ENCODE measurements at places on chromosomes 13 and 19.

GRCh38 chr19:3065675-3066357 lies 3.5 kb upstream of the TLE5 start:
- DNase-seq = no peak

DNA sequence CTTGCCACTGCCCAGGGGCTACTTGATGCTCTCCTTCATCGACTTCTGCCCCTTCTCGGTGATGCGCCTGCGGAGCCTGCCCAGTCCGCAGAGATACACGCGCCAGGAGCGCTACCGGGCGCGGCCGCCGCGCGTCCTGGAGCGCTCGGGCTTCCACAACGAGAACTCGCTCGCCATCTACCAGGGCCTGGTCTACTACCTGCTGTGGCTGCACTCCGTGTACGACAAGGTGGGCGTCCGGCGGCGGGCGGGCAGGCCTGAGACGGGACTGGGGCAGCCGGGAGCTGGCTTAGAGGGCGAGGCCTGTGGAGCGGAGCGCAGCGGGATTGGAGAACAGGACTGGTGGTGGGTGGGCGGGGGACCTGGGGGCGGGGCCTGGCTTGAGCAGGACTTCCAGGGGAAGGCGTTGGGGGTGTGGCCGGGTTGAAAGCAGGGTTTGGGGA lies 12.7 kb upstream of the PSMD8 start:
- peak; percentile 88 for DNase-seq

DNA sequence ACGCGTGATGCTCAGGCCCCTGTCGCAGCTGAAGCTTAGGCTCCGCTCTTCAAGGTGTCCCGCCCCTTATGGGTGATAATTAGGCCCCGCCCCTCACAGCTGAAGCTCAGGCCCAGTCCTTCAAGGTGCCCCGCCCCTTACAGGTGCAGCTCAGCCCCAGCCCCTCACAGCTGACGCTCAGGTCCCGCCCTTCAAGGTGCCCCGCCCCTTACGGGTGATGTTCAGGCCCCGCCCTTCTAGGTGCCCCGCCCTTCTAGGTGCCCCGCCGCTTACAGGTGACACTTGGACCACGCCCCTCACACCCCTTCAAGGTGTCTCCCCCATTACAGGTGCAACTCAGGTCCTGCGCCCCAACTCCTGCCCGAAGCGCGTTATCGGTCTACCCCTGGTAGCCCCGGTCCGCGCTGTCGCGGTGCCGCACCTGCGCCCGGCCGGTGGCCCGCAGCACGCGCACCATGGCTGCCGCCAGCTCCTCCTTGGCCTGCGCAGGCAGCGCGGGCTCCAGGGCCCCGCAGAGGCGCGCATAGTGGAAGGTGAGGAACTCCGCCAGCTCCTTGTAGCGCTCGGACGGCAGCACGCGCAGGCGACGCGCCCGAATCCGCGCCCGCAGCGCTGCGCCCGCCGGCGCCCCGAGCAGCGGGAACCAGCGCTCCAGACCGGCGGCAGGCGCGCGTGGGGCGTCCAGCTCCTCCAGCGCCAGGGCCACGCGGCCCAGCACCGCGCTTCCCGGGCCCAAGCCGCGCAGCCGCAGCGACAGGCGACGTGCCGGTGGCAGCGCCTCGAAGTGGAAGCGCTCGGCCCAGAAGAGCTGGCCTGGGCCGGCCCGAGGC lies 7.3 kb downstream of the RASAL3 start:
- DNase-seq = no peak

DNA sequence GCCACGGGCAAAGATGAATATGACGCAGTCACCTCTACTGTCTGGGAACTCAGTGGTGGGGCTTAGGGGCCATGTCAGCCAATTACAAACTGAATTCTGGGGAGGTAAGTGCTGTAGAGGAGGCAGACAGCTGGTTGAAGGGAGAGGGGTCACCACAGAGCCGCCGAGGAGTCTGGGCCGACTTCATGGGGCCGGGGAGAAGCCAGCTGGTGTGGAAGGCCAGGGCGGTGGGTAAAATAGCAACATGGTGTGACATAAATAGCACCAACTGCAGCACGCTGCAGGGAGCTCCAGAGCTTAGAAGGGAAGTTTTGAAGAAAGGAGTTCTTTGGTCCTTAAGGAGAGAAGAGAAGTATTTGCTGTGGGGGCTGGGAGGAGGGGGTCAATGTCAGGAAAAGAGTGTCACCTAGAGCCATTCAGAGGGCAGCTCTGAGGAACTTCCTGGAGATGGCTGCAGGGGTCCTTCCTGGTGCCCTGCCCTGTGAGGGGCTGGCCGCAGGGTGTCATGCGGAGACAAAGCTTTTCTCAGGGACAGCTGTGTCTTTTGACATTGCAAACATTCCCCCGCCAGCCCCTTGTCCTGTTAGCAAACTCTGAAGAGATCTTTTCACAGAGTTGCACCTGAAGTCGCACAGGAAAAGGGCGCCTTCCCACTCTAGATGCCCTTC lies 6.4 kb downstream of the METTL21C start:
- DNase-seq = no peak

DNA sequence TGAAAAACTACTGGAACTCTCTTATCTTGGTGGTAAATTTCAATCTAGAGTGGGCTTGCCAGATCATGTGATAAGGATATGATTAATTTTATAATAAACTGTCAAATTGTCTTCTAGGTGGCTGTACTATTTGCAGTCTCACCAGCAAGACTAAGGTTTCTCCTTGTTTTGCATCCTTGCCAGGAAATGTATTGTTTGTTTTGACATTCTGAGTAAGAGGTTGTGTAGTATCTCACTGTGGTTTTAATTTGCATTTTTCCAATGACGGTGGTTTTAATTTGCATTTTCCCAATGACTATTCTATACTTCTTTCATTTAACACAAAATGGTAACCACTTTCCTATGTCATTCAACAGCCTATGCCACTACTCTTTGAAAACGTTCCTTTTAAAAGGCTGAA lies 2.0 kb downstream of the CAB39L start:
- DNase-seq = no peak

GRCh38 chr19:1080360-1081161 lies 13.6 kb downstream of the ARHGAP45 start:
- no peak for DNase-seq

- peak; percentile 10 for DNase-seq
These were observed 7.7 kb downstream of the ATP4B start for GRCh38 chr13:113650275-113650674.

GRCh38 chr13:38173403-38173802 lies 176.2 kb upstream of the UFM1 start:
- DNase-seq = no peak

DNA sequence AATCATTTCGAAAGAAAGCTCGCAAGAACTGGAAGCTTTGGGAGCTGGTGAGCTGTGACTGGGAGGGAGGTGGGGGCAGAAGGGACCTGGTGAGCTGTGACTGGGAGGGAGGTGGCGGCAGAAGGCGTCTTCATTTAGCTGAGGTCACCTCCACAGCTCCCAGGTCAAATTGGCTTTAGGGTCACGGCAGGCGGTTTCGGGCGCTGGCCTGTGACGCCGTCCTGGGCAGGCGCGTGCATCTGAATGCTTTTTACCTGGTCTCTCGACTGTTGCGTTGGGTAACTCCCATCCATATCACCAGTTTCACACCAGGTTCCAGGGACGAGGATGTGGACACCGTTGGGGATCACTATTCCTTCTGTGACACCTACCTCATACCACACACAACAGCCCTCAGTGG lies 29.2 kb downstream of the C2CD4C start:
- no peak for DNase-seq

DNA sequence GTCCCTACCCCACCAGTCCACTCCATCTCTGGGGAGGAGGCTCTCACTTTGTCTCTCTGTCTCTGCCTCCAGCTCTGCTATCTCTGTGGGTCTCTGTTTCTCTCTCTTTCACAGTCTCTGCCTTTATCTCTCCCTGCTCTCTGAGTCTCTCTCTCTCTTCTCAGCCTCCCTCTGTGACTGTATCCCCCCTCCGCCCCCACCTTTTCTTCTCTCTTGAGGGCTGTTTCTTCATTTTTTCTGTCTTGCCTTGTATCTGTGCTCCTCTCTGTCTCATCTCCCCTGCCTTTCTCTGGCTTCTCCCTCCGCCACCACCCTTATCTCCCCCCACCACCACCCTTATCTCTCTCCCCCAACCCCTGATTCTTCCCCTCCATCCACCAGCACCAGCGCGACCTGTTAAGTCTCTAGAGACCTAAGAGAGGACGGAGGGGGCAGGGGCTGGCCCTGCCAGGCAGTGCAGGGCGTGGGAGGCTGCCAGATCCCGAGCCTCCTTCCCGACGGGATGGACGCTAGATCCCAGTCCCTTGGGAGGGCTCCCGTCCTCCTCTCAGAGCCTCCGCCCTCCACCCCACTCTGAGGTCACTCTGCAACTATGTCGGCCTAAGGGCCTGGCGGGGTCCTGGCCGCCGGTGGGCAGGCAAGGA lies 1.0 kb downstream of the AXL start:
- no peak for DNase-seq

GRCh38 chr19:33691736-33692135 lies 70.0 kb downstream of the CHST8 start:
- DNase-seq = no peak

GRCh38 chr13:72463561-72463960 lies 263.9 kb downstream of the MZT1 start:
- DNase-seq = peak; percentile 17

- DNase-seq = no peak
These were observed 19.1 kb downstream of the GPR183 start for GRCh38 chr13:99288089-99288488.

DNA sequence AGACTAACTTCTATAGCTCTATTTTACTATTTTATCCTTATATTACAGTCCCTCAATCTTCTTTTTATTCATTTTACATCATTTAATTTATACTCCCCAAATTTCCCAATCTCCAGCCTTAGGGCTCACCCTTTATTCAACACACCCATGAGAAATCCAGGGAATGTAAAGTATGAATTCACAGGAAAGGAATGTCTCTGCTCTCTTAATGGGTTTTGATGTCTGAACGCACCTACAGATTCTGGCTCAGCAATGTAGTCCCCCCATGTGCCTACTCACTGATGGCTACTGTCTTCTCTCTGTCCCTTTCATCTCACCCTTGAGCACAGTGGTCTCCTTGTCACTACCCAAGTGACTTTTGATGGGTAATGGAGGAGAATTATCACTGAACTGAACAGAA lies 32.8 kb downstream of the TNFSF13B start:
- DNase-seq = no peak

DNA sequence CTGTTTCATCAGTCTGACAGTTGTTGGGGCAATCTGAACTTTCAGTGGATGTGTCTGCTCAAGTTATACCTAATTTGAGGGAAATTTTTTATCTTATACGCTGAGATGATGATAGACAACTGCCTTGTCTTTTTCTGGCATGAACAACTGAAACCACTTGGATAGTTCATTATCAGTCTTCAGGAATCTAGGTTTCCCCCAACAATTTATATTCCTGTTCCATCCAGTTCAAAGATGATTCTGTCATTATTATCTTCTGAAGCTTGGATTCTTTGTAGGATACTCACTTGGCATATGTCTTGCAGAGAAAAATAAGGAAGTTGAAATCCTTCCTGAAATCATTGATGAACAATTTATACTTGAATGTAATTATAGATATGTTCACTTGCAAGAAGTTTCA lies 193.7 kb downstream of the LMO7 start:
- no peak for DNase-seq

GRCh38 chr19:39032063-39032918 lies at the start of gene FBXO27:
Gene FBXO27, minus strand, starts transcription at chr19:39032549. Its CDS starts 322 bp downstream, at chr19:39032227.
- no peak for DNase-seq

- no peak for DNase-seq
These were observed 290.5 kb downstream of the RFC3 start for GRCh38 chr13:34108410-34108809.

DNA sequence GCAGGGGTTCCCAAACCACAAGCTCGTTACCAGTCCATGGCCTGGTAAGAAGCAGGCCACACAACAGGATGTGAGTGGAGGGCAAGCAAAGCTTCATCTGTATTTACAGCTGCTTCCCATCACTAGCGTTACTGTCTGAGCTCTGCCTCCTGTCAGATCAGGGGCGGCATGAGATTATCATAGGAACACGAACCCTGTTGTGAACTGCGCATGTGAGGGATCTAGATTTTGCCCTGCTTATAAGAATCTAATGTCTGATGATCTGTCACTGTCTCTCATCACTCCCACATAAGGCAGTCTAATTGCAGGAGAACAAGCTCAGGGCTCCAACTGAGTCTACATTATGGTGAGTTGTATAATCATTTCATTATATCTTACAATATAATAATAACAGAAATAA lies 677.4 kb upstream of the SLITRK6 start:
- no peak for DNase-seq

GRCh38 chr19:8478598-8478997 lies 23.8 kb downstream of the PRAM1 start:
- no peak for DNase-seq

GRCh38 chr13:105202354-105202753 lies 1333.1 kb downstream of the EFNB2 start:
- no peak for DNase-seq

DNA sequence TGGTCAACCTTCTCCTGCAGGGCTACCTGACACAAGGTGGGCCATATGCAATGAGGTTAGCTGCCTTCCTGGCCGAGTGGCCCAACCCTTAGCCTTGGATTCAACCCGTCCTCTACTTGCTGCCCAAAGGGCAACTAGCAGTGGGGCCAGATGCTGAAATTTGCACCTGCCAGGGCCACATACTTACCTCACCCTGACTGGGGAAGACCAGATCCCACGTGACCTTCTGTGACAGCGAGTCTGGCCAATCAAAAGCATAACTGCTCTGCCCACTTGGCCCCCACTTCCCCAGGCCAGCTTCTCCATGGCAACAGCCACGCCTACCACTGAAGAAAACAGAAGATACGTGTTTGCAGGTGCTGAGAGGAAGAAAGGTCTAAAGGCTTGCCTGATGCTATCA lies 10.9 kb downstream of the PEG3 start:
- DNase-seq = no peak

- no peak for DNase-seq
These were observed 3.9 kb downstream of the UPF3A start for GRCh38 chr13:114285166-114285808.

GRCh38 chr13:87078947-87079795 lies 592.0 kb upstream of the SLITRK5 start:
- DNase-seq = no peak

- peak; percentile 100 for DNase-seq
These were observed at the start of gene FZR1 for GRCh38 chr19:3505598-3506383. Gene FZR1, plus strand, starts transcription at chr19:3506311. Its CDS starts 16,679 bp downstream, at chr19:3522990.

GRCh38 chr19:1041835-1042685 lies 2.2 kb downstream of the ABCA7 start:
- peak; percentile 83 for DNase-seq

All from femur (tissue), 1 donor.